ENCODE measurements at places on chromosomes 2 and 18.

DNA sequence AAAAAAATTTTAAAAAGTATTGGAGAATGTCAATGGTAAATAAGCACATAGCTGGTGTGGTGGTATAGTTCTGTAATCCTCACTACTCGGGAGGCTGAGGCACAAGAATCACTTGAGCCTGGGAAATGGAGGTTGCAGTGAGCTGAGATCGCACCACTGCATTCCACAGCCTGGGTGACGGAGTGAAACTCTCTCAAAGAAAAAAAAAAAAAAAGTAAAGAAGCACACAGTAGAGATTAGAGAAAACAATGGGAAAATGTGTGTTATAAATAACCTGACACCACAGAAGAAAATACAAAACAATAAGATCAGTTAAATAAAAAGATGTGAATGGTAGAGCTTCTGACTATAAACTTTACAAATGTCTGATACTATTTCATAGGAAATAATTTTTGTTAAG is 163.7 kb upstream of the WDSUB1 start:
- DNase-seq: no peak

- DNase-seq: no peak
Measured at GRCh38 chr18:10216791-10217190, 237.6 kb upstream of the APCDD1 start.

DNA sequence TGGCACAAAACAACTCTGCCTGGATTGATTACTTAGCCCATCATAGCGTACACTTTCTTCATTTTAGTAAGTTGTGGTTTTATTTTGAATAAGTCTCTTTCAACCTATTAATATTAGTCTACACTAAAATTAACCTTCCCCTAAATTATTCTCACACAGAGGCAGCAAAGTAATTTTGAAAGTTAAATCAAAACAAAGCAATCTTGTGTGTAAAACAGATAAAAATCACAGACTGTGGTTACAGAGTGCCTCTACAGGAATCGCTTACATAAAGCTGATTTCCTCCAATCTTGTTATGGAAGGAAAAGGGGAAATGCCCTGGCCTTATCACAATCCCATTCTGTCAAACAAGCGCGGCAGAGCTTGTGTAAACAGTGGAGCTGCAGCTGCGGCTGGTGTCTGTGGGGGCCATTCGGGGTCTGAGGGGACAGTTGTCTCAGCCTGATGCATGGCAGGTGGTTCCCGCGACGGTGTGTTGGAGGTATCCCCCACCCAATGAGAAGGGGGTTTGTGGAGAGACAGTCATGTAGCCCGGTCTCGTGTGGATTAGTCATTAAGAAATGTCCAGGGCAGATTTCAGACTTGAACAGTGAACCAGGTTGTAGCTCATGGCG is 42.1 kb downstream of the BCL2L11 start:
- DNase-seq: no peak

DNA sequence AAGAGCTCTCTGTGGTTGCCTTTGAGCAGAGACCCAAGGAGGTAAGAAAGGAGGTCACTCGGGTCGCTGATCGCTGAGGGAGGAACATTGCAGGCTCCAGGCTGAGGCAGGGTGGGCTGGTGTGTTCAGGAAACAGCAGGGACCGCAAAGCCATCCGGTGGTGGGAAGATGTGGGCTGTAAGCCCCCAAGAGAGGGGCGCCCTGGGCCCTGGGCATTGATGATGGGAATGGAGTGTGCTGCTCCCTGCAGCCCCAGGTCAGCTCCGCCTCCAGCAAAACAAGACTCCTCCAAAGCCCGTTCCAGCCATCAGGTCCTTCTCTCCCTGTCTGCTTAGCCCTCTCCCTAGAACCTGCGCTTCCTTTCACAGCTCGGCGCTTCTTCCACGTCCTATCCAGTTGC is 229.7 kb downstream of the KLHL29 start:
- DNase-seq: no peak

GRCh38 chr2:215900203-215900611 is 113.1 kb downstream of the MREG start:
- DNase-seq: no peak

- DNase-seq: no peak
Measured at GRCh38 chr2:151682459-151683003, 51.7 kb downstream of the NEB start.

- no peak for DNase-seq
Measured at GRCh38 chr18:49904871-49905555, 91.7 kb upstream of the ACAA2 start.

GRCh38 chr2:129056959-129057317 is 738.3 kb upstream of the HS6ST1 start:
- DNase-seq: no peak

- DNase-seq: no peak
Measured at GRCh38 chr2:222736301-222736700, 64.8 kb downstream of the MOGAT1 start.

- DNase-seq: no peak
Measured at GRCh38 chr2:220269367-220269766, 641.9 kb downstream of the SLC4A3 start.

DNA sequence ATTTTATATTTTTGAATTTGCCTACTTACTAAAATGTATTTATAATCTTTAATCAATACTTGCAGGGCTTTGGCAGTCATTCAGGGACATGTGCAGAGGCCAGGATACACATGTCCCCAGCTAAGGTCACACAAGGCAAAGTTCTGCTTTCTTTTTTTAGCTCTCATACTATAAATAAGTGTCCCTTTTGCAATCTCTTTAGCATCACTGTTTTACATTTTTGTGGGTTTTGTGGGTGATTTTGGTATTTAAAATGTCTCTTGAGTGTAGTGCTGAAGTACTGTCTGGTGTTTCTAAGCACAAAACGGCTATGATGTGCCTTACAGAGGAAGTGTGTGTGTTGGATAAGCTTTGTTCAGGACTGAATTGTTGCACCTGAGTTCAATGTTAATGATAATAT is 309.0 kb upstream of the GULP1 start:
- peak; percentile 50 for DNase-seq

DNA sequence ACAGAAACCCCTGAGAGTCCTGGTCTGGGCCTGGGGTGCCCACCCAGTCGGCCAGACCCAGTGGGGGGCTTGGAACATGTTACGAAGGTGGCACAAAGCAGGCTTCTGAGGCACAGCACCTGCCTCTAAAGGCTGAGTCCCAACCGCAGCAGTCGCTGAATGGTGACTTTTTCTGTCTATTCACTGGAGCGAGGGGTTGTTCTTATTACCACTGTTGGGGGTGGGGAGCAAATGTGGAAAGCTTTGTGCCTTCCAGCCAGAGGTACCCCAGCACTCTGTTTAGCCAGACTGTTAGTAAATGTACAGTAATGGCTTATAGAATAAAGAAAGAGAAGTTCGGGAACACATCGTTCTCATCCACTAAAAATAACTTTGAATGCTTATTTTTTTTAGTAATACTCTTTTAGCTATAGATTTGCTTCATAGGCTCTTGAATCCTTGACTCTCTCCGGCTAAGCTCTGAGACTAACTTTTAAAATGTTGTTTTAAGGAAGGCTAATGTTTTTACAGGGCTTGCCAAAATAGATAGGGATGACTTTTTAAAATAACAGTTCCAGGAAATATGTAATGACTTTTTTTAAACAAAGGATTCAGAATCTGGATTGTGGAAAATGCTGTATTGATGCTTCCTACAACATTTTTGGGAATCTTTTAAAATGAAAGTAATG is 23.4 kb upstream of the PTPN2 start:
- DNase-seq: peak; percentile 74

DNA sequence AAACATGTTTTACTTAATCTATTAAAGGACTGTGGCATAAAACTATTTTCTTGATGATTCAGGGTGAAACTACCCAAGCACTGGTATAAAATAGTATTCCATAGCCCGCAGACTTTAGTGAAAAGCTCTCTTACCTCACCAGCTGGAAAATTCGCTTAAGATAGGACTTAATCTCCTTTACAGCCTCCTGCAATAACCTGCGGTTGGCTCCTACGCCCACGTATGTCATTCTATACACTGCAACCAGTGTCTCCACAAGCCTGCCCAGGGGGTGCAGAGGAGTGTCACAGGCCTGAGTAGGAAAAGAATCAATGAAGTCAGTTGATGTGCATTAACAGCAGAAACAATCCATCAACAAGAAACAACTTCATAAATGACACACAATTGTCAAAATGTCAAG is 11.3 kb upstream of the MPP4 start:
- DNase-seq: no peak

DNA sequence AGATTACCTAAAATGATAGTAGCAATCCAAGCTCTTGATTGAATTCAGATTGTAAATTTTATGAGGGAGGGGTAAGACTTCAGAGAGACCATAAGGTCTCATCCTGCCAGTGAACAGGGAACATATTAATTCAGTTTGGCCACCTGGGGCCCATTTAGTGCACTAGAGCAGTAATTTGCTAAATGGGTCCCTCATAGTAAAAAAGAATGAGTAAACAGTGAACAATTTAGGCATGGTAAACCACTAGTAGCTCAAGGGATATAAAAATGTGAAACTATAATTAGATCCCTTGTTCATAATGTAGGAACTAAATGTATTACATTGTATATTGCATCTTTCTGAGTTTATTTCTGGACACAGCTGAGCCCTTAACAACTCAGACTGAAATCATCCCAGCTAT is 4.9 kb upstream of the PHLPP1 start:
- peak; percentile 47 for DNase-seq

- peak; percentile 55 for DNase-seq
Measured at GRCh38 chr18:11324956-11325882, 175.8 kb upstream of the PIEZO2 start.

- no peak for DNase-seq
Measured at GRCh38 chr2:8640498-8640897, 41.4 kb upstream of the ID2 start.

- peak; percentile 44 for DNase-seq
Measured at GRCh38 chr18:23453680-23454058, 582 bp downstream of the RIOK3 start.

DNA sequence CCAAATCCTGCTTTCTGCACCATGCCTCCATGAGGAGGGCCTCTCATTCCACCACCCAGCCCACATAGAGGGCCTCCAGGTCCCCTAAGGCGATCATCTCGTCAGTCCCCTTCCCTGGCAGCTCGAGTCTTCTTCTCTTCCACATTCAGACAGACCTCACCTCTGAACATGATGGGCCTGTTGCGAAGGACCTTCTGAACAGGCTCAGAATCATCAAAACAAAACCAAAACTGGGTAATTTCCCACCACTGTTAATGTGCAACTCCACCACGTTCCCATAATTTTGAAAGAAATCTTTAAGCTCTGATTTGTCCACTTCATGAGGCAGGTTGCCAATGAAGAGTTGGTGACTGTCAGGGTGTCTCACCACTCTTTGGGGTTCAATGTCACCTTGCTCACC is 20.4 kb downstream of the ZRANB3 start:
- DNase-seq: no peak

DNA sequence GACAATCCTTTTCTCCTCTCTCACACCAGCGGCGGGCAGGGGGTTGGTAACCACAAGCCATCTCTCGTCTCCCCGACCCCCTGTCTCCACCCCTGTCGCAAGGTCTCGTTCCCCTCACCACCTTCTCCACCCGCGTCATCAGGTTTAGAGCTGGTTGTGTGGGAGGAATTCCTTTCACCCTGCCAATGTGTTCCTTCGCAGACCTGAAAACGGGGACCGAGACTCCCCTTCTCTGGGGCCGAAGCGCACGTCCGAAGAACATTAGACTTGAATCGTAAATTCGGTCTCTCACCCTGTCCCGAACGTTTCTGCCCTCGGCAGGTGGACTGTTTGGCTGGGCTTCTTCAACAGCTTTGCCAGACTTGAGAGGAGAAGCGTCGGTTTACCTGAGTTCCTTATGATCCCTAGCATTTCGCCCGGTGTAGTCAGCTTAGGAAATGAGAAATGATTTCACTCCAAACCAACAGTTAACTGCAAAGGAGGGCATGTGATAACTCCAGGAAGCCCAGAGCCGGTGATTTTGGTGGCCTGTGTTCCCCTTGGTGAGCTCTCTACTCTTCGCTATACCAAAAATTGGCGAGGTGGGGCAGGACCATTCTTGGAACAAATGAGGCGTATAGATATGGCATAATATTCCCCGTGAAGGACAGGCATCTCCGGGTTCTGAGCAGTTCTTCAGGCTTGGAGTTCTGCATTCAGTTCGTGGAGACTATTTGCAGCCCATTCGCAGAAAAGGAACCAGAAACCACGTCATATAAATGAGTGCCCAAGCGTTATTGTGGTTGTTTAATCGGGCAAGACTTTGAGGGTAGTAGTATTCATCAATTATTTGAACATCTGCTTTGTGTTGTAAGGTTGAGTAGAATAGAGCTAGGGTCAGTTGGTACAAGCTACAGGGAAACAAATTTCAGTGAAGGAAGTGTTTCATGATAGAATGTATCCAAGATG is 694 bp downstream of the CFAP36 start:
- DNase-seq: peak; percentile 31

DNA sequence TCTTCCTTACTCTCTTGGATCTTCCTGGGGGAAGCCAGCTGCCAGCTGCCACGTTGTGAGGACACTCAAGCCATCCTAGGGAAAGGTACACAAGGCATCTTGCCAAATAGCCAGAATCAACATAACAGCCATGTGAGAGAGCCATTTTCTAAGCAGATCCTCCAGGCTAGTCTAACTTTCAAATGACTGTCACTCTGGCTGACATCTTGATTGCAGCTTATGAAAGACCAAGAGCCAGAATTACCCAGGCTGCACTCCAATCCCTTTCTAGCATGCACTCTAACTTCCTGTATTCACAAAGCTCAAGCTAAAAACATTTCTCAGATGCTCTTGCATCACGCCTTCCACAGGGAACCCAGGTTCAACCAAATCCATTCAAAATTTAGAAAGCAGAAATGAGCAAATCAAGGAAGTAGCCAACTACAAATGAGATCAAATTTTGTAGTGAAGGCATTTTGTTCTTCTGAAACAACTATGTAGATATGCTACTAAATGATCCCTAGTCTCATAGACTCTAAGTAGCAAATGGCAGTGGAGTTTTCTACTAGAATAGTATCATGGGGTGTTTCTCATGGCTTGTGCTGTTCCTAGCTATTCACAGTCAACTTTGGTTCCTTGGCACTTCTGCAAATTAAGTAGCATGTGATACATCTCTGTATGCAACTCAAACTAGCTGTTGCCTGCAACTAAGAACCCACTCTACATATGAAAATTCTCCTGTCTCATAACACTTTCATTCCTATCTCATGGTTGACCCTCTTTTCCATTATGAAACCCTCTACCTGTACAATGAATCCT is 281.9 kb downstream of the ZEB2 start:
- no peak for DNase-seq

Measured in hepatic stellate cell (primary cell).